ENCODE measurements at places on chromosomes 11 and 22.

- DNase-seq: no peak
Measured at GRCh38 chr11:29125606-29126005, 891.2 kb downstream of the KCNA4 start.

- no peak for DNase-seq
Measured at GRCh38 chr22:30021881-30022619, 58.2 kb upstream of the HORMAD2 start.

GRCh38 chr11:79439886-79440570 is 802 bp downstream of the TENM4 start:
- DNase-seq: peak; percentile 57

DNA sequence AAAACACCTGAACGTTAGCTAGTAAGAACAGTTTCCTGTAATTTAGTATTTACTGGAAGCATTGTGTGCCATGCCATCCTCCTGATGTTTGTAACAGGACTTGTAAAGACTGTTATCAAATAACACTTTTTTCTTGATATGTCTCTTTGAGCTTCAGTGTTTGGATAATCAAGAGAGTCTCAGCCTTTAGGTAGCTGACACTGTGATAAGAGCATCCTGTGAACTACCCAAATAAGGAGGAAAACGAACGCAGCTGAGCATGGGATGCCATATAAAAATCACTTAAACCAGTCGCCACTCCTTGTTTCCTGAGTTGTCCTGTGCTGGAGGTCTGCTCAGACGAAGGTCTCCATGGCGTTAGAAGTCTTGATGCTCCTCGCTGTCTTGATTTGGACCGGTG is at the start of gene OOSP2:
TSS of gene OOSP2 (plus strand) at position 301 of the 400 bp plus-strand sequence. CDS start at position 352, 51 bp downstream.
- no peak for DNase-seq

DNA sequence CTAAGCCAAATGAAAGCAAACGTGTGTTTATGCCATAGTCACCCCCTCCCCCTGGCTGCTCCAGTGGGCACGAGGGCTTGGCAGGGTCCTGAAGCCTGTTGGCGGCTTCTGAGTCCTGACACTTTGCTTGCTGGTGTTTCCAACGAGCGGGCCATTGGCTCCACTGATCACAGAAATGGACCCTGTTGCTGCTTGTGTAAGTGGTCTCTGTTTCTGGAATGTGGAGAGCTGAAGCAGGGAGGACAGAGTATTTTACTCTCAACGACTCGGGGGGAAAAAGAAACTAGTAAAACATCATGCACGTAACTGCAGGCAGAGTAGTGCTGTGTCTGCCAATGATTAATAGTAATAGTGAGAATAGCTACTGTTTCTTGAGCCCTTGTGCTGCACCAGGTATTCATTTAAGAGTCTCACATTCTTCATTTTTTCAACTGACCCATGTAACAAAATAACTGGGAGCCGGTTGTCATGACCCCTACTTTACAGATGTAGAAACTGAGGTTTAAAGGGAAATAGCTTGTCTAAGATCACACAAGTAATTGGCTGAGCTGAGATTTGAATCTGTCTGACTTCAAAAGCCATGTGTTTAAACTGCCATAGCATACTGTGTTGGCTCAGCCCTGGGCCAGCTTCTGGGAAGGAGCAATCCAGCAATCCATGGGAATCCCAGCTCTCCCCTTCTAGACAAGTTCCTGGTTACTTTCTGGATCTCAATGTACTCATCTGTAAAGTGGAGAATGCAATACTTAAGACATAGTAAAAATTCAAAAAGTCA is 526.7 kb downstream of the INSC start:
- no peak for DNase-seq

- no peak for DNase-seq
Measured at GRCh38 chr11:117465236-117465997, 137.8 kb downstream of the CEP164 start.

DNA sequence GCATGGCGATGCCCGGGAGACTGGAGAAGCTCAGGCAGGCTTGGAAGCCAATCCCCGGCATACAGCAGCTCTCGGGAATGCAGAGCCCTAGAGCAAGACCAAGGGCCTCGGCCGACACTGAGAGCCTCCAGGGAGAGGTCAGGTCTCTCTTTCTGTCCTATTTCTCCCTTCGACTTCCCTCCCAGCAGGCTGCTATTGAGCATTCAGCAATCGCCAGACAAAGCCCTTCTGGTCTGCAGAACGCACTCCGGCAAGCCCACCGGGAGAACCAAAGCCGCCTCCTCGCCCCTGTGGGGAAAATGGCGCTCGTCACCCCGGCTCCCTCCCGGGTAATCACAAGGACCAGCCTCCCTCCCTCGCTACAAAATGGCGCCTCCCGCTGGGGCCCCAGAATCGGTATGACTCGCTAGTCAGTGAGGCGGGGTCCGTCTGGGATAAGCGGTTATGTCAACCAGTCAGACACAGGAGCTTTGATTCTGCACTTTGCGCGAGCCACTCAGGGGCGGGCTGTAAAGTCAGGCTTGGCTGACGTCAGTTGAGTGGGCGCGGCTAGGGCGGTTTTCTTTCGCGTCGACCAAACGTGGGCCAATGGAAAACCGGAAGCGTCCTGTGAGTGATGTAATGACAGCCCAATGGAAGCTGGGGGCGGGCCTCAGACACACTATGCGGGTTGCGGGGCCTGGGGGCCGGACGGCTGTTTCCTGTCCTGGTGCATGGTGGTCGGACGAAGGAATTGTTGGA is at the start of gene ZNF143:
TSS of gene ZNF143 (plus strand) at position 691 of the 741 bp plus-strand sequence. CDS start 10,297 bp downstream, outside the sequence.
- peak; percentile 100 for DNase-seq

DNA sequence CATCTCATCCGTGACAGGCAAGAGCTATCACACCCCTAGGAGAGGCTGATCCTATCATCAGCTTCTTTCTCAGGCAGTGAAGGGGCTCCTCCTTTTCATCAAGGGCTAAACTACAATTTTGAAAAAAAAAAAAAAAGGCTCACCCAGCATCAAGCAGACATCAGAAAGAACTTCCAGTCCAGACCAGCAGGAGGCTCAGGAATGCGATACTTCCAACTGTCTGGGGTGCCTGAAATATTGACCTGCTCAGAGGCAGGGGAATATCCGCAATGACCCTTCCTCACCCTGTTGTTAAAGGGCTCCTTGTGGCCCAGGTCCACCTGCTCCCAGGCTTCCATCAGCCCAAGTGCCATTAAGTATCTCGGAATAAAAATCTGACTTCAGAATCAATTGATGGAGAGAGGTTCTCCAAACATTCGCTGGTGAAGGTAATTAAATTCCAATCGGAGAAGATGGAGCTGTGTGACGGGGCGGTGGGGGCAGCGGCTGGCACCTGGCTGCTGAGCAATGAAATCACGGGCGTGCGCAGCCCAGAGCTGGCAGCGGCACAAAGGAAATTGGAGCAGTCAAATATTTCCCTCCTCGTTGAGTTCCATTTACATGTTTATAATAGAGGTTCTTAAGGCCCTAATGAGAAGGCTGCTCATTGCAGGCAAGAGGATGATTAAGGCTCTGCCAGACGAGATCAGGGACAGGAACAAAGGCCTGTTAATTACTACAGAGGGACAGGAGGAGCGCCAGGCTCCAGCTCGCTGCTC is 69.0 kb upstream of the THY1 start:
- DNase-seq: no peak

- no peak for DNase-seq
Measured at GRCh38 chr22:49015459-49015858, 812.2 kb downstream of the BRD1 start.

- no peak for DNase-seq
Measured at GRCh38 chr11:34643846-34644245, 23.0 kb downstream of the EHF start.

DNA sequence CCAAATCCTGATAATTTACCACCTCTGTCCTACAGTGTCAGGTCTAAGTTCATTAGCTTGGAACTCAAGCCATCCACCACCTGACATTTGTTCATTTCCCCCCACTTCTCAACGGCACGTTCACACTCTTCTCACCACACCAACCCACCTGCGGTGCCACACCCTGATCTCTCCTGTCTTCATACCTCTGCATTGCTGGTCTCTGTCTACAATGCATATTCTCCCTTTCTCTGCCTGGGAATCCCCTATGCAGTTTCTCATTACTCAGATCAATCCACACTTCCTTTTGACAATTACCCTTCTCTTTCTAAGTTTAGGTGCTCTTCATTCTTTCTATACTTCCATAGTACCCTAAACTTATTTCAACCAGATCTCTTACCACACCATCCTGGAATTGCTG is 20.4 kb upstream of the EMSY start:
- no peak for DNase-seq

DNA sequence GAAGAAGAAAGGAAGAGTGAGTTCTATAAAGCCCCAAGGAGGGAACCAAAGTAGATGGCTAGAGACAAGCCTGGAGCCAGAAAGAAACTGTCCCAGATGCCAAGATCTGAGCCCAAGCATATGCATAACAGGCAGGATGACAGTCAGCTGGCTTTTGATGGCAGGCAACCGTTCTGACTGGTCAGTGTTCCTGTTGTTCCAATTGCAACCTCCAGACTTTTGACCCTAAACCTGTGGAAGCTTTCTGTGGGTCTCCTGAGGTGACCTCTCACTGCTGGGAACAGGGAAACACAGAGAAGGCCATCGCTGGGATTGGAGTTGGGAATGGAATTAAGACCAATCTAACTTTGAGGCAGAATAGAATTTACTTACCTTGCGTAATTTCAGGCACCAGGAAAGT is 21.6 kb upstream of the NNMT start:
- no peak for DNase-seq

DNA sequence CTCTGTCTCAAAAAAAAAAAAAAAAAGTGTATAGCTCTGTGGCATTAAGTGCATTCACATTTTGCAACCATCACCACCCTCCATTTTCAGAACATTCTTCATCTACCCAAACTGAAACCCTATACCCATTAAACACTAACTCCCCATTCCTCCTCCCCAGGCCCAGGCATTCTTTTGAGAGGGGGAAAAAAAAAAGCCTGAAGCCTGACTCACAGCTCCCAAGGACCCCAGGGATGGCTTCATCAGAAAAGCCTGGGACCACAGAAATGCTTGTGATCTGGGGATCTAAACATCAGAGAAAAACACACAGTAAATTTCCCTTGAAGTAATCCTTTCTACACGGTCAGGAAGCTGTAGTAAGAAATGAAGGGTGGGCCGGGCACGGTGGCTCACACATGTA is 10.7 kb upstream of the GTSE1 start:
- no peak for DNase-seq

DNA sequence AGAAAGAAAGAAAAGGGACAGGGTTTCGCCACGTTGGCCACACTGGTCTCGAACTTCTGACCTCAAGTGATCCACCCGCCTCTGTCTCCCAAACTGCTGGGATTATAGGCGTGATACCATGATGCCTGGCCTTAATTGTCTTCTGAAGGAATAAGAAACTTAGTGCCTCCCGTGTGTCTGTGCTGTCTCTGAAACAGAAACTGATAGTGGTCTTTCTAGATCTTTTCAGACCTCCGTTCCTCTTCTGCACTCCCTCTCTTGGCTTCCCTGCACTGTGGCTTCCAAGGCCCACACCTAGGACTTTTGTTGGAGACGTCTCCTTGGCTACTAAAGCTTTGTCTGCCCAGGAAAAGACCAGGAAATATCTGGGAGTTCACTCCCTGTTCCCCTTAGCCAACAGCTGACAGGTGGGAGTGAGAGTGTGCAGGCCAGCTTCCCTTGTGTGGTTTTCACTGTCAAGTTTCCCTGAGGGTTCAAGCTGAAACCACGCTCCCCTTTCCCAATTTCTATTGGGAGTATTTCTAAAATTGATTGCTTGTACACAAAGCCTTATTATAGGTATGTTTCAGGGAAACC is 10.1 kb upstream of the HTR3B start:
- no peak for DNase-seq

GRCh38 chr11:61553373-61554171 is 27.3 kb downstream of the SYT7 start:
- DNase-seq: no peak

GRCh38 chr11:119120639-119121007 is 757 bp upstream of the HINFP start:
- no peak for DNase-seq

- no peak for DNase-seq
Measured at GRCh38 chr11:100748153-100748552, 61.1 kb downstream of the ARHGAP42 start.

DNA sequence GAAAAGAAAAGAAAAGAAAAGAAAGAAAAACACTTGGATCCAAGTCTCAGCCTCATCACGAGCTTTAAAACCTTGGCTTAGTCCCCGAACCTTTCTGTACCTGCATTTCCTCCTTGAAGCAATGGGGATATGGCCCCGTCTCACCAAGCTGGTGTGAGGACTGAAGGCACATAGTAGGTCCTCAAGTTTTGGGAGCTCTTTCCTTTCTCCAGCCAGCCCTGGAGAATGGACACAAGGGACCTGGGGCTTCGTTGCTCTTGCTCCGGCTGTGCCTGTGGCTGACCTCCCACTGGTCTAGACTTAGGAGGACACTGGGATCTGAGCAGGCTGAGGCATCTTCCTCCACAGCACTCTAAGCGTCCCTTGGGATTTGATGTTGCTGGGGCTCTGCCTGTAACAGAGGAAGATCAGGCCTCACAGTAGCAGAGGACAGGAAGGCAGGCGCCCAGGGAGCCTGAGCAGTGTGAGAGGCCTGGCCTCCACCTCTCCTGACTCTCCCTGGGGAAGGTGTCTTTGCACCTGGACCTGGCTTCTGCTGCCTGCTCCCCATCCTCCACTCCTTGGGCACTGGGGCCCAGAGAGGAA is 32.8 kb downstream of the KCNC1 start:
- DNase-seq: peak; percentile 19

GRCh38 chr11:122346006-122346405 is 230.0 kb upstream of the BLID start:
- no peak for DNase-seq

GRCh38 chr11:96472085-96472484 is 82.3 kb downstream of the JRKL start:
- no peak for DNase-seq

DNA sequence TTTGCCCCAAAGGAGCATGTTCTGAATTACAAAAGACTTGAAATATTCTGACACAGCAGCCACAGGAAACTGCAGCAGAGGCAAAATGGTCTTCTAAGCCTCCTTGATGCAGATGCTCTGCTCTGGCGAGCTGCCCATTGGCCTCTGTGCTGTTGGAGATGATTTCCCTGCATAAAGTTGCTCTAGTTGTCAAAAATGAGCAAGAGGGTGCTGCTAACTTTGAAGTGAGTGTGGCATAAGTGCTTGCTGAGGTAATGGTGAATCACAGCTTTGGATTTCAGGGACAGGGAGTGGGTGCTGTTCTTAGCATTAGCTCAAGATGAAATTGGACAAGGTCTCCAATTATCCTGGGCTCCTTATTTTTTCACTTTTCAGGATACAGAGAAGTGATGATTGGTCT is 435.4 kb downstream of the TMEM135 start:
- no peak for DNase-seq

- DNase-seq: no peak
Measured at GRCh38 chr22:27135031-27135981, 477.9 kb downstream of the MIAT start.
